NCI-H82 (cell line): ENCODE measurements at places on chromosomes 5 and 9.
A peak's percentile ranks its signal among the peaks of the same experiment; 100 is the strongest.

DNA sequence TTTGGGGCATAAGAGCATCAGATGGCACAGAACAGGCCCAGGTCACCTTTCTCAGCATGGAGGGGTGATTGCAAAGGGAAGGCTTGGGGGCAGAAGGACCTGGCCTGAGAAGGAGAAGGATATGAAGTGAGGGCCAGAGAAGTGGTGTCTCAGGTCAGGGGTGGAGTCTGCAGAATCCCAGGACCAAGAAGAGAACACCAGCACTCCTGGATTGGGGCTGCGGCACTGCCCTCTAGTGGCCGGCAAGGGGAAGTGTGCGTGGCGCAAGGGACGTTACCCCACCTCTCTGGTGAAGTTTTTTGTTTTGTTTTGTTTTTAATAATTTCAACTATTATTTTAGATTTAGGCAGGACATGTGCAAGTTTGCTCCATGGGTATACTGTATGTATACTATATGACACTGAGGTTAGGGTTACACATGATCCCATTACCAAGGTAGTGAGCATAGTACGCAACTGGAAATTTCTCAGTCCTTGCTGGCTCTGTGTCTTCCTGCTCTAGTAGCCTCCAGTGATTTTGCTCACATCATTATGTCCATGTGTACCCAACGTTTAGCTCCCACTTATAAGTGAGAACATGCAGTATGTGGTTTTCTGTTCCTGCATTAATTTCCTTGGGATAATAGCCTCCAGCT, 1548.6 kb downstream of the EFNA5 start:
- DNase-seq: peak; percentile 13

DNA sequence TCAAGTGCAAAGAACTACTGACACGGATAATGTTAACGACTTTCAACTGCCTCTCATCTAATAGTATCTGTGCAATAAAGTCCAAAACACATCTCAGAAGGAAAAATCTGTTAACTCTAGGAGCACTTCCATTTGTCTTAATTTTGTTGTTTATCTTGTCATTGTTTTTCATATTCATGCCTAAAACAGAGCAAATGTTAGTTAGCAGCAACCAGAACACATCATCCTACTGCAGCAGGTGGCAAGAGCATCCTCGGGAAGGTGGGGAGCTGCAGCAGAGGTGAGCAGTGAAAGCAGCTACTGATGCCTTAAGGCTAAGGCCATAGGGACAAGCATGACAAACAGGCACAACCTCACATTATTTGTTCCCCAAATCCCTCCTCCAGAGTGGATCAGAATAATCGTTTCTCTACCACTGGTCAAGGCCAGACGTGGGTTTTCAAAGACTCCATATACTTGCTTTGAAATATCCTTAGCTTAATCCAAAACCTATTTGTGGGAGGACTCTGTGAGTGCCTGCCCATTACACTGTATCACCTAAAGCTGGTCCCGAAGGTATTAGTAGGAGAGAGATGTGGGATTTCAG, 1.0 kb downstream of the HMGCS1 start:
- no peak for DNase-seq

GRCh38 chr9:103839197-103839596, 254.9 kb upstream of the SMC2 start:
- no peak for DNase-seq

DNA sequence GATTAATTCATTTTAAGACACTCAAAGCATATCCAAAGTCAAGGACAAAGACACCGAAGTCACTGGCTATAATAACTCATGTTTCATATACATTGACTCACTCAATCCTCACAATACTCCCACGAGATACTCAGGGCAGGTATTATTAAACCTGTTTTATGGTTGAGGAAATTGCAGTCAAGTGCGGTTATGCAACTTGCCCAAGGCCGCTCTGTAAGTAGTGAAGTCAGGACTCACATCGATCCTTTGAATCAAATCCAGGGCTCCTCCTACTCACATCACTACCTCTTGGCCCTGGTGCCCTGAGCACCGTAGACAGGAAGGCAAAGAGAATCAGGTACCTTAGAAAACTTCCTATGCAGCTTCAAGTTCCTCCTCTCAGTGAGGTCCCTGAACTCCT, 87.8 kb upstream of the APC start:
- no peak for DNase-seq

DNA sequence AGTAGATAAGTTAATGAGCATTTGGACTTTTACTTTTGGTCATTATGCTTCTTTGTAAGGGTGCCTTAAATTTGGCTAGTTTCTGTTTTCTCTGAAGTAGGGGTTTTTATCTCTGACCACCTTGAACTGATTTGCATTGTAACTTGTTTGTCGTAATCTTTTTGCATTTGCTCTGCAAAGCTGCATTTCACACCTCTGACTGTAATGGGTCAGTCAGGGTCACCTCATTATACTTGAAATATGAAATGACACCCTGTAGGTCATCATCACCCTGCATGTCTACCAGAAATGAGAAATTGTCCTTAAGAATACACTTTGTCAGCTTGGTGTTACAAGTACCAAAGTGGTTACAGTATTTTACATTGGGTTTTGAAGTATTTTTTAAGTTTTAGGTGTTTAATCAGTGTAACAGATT, 74.0 kb downstream of the KCNN2 start:
- DNase-seq: no peak

DNA sequence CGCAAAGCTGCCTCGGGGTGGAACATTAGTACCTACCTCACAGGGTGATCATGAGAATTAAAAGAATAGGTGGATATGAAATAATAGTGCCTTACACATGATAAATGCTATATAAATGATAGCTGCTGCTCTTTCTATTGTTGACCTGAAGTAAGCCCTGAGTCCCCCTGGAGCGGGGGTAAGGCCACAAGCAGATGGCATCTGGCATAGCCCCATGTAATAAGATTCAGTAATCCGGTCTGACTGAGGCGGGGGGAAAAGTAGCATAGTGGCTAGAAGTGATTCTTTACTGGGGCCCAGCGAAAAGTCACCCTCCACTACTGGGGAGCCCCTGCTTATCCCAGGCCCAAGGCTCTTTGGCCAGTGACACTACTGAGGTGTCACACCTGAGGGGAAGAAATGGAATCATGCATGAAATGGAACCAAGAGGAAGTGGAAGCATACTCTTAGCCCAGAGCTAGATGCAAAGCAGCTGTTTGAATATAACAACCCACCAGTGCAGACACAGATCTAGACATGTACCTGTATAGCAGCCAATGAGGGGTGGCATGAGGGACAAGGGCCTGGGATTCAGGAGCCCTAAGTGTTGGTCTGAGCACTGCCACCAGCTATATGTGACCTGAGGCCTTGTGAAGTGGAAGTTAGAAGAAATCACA, 16.1 kb upstream of the FGFR4 start:
- DNase-seq: peak; percentile 88

GRCh38 chr5:14413331-14413750, 168.3 kb upstream of the OTULINL start:
- no peak for DNase-seq

GRCh38 chr5:64019746-64020145, 57.5 kb upstream of the HTR1A start:
- peak; percentile 93 for DNase-seq

DNA sequence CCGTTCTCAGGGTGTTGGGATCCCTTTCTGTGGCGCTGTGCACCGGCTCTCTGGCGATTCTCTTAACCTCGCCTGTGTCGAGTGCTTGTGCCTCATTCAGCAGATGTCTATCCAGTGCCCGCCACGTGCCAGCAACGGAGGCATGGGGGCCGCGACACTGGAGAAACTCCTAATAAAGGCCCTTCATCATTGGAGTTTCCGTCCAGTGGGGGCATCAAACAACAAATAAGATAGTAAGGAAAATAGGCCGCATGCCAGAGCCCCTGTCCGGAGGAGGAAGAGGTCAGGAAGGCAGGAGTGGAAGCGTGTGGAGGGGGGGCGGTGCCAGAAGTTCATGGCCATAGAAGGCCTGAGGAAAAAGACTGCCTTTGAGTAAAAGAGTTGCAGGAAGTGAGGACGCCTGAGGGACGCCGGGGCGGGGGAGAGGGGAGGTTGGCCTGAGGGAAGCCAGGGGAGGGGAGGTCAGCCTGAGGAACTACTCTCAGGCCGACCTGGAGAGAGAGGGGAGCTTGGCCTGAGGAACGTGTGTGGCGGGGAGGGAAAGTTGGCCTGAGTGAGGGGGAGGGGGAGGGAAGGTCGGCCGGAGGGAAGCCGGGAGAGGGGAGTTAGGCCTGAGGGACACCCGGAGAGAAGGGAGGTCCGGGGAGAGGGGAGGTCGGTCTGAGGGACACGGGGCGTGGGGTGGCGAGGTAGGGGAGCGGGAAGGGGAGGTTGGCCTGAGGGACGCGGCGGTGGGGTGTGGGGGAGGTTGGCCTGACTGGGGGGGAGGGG, 82.2 kb downstream of the CACNA1B start:
- DNase-seq: no peak

DNA sequence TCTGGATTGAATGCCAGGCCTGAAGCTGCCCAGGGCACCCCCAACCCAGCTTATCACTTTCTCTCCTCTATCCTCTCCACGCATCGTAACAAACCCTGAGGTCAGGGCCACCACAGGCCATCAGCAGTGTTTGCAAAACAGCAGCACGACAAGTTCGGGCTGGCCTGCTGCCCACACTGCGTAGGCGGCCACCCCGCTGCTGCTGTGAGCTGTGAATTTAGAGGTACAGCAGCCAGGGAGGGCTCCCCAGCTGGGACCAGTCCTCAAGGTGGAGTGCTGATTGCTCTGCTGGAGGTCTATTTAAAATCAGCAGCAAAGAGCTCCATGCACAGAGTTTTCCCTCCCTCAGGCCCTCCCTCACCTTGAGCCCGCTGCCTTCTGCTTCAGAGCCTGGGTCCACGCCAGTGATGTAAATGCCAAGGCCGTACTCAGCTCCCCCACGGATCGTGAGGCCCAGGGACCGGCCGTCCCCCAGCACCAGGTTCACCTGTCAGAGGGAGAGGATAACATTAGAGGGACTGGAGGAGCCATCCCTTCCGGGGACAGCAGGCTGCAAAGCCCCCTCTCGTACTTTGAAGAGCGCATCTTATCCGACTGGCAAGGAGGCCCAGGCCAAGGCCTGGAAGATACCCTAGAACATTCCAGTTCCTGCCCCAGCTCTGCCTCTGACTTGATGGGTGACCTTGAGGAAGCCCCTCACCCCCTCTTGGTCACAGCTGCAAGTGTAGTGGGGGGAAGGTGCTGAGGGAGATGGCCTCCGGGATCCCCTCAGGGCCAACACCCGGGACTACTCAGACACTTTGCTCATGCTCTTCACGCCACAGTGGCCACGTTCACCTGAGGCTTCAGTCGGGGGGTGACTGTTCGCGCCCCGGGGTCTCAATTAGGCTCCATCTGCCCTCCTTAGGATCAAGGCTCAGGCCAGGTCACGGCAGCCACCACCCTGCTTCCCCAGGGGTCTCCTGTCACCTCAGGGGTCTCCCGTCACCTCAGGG, 39.1 kb downstream of the WHRN start:
- DNase-seq: no peak

DNA sequence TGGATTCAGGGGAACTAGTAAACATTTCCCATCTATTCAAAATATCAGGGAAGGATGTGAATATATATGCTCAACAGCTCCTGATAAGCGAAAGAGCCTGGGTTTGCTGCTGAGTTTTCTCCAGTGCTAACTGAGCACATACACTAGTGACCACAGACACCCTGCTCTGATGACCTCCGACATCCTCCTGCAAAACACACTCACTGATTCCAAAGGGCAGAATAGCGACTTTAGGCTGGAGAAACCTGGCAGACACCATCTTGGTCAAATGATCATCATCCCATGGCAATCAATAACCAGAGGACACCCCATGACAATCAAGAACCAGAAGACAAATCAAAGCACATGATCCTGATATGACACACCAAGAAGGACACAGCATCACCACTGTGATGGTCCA, 9.2 kb upstream of the GADD45G start:
- DNase-seq: no peak

DNA sequence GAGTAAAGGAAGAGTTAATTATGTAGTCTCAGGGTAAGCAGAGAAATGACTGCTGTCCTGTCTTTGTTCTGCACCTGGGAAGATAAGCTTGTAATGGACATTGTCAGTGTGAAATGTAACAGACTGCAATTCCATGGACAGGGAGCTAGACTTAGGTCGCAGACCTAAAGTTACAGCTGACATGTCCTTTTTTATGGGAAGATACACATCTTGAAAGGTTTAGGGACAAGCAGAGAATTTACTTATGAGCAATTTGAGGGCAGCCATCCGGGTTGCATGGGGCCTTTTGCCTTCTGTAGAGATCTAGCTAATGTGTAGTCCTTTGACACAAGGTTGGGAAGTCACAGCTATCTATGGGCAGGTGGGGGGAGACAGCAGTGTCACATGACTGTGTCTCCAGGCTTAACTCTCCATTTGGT, 85.7 kb downstream of the SERINC5 start:
- no peak for DNase-seq

DNA sequence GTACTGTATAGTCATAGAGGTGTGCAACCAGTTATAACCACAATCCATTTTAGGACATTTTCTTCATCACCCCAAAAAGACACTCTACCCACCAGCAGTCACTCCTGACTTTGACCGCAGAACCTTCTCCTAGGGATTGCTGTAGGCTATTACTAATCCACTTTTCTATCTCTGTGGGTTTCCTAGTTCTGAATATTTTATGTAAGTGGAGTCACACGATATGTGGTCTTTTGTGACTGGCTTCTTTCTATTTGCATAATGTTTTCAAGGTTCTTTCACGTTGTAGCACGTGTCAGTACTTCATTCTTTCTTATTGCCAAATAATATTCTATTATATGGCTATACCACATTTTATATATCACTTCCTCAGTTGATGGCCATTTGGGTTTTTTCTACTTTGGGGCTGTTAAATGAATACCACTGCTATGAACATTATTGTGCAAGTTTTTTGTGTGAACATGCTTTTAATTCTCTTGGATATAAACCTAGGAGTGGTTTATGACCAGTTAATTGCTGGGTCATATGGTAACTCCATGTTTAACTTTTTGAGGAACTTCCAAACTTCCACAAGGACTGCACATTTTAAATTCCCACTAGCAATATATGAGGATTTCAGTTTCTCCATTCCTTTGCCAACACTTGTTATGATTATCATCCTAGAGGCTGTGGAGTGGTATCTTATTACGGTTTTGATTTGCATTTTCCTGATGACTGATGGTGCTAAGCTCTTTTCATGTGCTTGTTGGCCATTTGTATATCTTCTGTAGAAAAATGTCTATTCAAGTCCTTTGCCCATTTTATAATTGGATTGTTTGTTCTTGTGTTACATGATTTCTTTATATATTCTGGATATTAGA, 37.8 kb downstream of the MRRF start:
- no peak for DNase-seq

GRCh38 chr9:130892477-130893304, 3.9 kb downstream of the QRFP start:
- DNase-seq: no peak

DNA sequence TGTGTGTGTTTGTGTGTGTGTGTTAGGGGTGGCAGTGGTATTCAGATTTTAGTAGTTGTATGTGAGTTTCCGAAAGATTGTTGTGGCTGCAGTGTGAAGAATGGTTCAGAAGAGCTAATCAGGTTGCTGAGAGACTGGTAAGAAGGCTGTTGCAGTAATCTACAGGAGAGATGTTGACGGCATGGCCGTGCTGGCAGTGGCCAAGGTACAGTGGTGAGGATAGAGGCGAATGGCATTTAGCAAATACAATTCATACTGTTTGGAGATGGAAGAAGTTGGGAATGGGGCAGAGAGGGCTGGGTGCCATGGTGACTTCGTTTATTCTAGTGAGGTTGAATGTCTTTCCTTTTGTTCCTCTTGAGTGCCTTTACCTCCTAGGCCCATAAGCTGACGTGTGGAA, 77.5 kb upstream of the SPATA31D4 start:
- DNase-seq: no peak
